Pons (tissue), 1 donor: ENCODE measurements at places on chromosomes 12 and 14.

- DNase-seq = no peak
These were observed 408.9 kb downstream of the NAV3 start for GRCh38 chr12:78239544-78239943.

DNA sequence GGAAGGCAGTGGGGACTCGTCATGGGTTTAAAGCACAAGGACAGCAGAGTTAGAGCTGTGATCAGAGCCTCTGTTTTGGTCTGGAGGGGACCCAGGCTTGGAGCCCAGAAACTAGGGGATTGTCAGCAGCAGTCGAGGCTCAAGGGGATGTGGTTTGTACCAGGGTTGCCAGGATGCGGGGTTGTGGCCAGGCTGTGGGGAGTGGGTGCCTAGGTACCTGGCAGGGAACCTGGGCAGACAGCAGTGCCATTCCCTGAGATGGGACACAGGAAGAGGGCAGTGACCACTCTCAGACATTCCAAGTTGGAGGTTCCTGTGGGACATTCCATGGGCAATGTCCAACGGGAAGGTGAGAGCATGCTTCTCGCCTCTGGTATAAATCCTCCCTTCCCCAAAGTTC lies 222.3 kb downstream of the SLC41A2 start:
- DNase-seq = no peak

GRCh38 chr12:91980389-91980821 lies 165.2 kb downstream of the BTG1 start:
- DNase-seq = no peak

DNA sequence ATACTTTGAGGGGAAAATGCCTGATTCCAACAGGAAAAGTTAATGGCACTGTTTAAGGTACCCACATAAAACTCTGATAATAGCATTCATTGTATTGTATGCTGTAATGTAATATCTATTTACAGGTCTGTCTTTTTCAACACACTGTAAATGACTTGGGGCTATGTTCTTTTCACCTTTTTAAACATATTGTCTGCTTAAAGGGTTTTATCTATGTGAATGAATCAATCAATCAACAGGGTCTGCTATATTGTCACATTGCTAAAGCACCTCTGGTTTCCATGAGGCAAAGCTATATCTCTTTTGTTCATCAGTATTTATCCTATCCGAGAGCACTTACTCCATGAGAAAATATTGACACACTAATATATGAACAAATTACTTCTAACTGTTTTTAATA lies 288.0 kb downstream of the SLC6A15 start:
- DNase-seq = no peak

- DNase-seq = no peak
These were observed 31.1 kb downstream of the ZFYVE21 start for GRCh38 chr14:103746701-103747100.

- no peak for DNase-seq
These were observed 10.3 kb downstream of the RTL1 start for GRCh38 chr14:100893228-100893601.

DNA sequence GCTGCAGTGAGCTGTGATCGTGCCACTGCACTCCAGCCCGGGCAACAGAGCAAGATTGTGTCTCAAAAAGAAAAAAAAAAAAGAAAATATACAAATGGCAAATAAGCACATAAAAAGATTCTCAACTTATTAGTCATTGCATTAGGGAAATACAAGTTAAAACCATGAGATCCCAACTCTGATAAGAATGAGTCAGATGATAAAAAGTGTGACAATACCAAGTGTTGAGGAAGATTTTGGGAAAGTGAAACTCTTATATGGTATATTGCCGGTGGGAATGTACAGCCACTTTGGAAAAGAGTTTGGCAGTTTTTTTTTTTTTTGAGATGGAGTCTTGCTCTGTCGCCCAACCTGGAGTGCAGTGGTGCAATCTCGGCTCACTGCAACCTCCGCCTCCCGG lies 7.6 kb upstream of the PRPF40B start:
- no peak for DNase-seq

GRCh38 chr12:116694653-116695463 lies 43.0 kb downstream of the SPRING1 start:
- no peak for DNase-seq

- no peak for DNase-seq
These were observed 602 bp downstream of the APEX1 start for GRCh38 chr14:20455355-20456300.

- DNase-seq = peak; percentile 71
These were observed 12.0 kb downstream of the ADSS1 start for GRCh38 chr14:104735830-104736642.

- DNase-seq = no peak
These were observed 222.3 kb upstream of the NOS1 start for GRCh38 chr12:117583677-117584225.

DNA sequence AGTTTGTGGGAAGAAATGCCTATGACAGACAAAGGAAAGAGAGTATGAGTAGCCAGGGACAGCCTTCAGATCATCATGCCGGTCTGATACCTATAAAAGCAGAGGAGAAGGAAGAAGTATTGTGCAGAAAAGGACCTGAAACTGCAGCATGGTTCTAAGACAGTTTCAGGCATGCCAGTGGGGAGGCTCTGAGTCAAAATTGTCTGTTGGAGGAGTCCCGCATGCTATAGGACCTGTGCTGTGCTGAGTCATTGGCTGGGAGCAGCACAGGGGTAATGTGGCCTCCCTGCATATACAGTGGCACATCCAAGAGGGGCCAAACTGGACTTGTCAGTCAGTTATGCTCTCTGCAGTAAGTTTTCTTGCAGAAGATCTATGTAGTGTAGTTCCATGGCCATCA lies 40.7 kb downstream of the NEUROD4 start:
- DNase-seq = no peak

GRCh38 chr12:98745578-98746391 lies 100.7 kb downstream of the APAF1 start:
- DNase-seq = no peak

- no peak for DNase-seq
These were observed 110.0 kb upstream of the ARHGAP5 start for GRCh38 chr14:31966896-31967668.

GRCh38 chr12:117069101-117069797 lies 30.0 kb downstream of the TESC start:
- DNase-seq = no peak

DNA sequence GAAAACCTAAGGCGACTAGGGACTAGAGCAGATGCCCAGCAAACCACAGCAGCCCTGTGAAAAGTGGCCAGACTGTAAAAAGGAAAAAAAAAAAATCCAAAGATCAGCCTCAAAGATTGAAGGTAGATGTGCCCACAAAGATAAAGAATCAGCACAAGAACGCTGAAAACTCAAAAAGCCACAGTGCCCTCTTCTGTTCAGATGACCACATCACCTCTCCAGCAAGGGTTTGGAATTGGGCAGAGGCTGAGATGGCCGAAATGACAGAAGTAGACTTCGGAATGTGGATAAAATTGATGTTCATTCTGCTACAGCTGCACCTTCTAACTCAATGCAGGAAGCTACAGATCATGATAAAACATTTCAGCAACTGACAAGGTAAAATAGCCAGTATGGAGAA lies 154.4 kb downstream of the GPHN start:
- DNase-seq = no peak

DNA sequence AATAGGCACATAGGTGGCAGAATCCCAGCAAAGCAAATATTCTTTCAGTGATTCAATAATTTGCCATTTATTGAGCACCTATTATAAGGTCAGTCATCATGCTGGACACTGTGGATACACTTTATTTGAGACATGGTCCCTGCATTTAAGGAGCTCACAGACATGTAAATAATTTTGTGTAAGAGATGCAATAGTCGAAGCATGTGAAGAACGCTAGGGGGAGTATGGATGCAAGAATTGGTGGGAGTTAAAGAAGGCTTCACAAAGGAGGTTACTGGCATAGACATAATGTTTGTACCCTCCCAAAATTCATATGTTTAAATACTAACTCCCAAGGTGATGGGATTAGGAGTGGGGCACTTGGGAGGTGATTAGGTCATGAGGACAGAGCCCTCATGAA lies 260.6 kb upstream of the GARIN6 start:
- DNase-seq = no peak

DNA sequence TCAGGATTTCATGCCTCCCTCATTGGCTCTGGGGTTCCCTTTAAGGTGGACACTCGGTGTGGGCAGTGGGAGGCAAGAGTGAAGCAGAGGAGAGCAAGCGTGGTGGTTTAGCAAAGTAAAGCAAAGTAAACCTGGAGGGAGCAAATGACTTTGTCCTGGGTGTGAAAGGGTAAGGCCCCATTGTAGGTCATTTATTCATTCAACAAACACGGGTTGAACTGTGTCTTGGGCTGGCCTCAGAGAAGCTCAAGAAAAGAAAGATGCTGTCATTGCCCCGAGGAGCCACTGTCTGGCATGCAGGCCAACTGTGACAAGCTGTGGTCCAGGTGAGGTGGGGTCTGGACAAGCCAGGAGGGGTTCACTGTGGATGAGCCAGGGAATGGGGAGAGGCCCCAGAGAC lies 68.9 kb upstream of the DLK1 start:
- DNase-seq = no peak

DNA sequence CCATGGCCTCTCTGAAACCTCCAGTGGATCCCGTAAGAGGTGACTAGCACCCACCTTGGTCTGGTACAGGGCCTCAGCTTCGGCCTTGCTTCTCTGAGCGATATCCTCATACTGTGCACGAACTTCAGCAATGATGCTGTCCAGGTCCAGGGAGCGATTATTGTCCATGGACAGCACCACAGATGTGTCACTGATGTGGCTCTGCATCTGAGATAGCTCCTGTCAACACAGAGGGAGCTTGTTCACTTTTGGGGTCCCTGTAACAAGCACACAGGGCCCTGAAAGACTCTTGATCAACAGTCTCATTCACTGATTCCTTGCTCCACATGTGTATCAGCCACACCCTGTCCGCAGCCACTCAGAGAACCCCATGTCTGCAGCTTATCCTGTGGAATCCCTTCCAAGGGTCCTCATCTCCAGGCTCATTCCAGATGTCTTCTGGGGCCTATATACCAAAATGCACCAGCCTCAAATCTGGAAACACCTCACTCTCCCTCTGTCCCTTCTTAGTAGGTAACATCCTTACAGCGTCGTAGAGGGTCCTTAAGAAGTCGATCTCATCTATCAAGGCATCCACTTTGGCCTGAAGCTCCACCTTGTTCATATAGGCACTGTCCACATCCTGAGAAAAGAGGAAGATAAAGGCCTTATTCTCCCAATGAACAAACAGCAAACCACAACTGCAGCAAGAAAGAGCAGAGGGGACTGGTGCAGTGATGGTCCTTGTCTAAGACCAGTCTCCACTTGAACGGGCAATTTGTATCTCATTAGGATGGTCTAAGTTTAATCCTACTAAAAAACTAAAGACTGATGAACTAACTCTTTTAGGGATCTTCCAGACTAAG lies 3.5 kb downstream of the KRT3 start:
- DNase-seq = no peak

DNA sequence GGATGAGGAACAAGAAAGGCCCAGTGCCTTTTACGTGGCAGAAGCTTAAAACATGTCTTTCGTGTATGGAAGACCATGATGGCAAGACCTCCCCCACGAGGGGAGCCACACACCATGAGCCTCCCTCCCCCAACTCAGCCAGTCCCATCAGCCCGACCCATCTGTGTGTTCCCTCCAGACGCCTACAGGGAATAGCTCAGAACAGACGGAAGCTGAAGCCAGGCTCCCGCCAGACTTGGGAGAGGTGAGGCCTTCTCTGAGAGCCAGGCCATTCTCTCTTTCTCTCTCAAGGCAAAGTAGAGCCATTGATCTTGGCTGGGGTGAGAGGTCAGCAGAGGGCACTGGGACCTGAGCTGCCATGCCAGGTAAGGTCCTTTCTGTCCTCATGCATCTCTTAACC lies 9.5 kb downstream of the REM2 start:
- no peak for DNase-seq

DNA sequence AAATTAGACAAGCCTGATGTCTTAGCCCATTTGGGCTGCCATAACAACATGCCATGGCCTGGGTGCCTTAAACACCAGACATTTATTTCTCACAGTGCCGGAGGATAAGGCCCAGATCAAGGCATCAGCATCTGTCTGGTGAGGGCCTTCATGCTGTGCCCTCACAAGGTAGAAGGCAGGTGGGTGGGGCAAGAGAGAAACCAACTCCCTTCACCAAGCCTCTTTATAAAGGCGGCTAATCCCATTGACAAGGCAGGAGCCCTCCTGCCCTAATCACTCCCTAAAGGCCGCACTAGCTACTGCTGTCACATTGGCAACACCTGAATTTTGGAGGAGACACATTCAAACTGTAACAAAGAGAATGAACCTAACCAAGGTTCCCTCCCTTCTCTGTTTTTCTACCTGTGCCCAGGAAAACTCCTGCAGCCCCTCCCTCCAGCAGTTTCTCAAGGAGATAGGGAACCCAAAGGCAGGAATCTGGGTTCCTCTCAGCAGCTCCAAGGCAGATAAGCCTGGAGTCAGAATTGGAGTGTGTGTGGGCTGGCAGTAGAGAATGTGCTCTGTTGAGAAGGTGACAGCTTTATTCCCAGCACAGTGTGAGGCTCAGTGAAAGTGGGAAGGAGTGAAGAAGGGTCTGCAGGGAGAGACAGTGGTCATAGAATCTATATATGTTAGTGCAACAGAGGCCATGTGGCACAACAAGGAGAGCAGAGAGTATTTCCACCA lies 21.7 kb upstream of the GPATCH2L start:
- DNase-seq = no peak

GRCh38 chr14:95569440-95569839 lies 34.6 kb downstream of the GLRX5 start:
- DNase-seq = no peak

DNA sequence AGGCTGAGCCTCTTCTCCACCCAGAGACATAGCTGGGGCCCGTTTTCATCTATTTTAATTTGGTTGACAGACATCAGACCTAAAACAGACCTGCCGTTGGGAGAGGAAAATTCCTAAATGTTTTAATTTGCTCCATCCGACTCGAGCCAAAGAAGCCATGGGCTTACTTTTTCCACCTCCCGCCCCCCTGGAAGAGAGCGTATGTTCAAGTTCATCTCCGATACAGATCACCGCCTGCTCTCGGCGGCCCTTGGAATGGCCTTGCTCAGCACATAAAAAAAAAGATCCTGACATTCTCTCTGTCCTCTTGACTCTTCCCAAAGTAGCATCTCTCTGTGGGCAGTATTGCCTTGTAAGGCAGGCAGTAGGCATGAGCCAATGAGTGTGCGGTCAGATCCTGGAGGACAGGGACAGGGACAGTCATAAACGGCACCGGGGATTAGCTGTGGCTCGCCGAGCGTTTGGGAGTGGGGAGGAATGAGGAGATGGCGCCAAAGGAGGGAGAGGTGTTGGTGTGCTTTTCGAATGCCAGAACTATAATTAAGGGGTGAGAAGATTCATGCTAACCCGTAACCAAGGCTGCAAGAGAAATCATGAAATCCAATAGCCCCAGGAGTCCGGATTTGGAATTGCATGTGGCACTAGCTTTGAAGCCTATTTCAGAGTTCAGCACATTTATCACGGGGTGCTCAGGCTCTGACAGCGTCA lies 47.9 kb upstream of the MEG3 start:
- DNase-seq = no peak

GRCh38 chr12:44314007-44314500 lies 478.2 kb downstream of the TMEM117 start:
- no peak for DNase-seq

GRCh38 chr12:89153341-89153740 lies 199.0 kb downstream of the DUSP6 start:
- DNase-seq = peak; percentile 35

GRCh38 chr12:45435945-45436710 lies 220.2 kb downstream of the ANO6 start:
- peak; percentile 77 for DNase-seq

- no peak for DNase-seq
These were observed 47.1 kb downstream of the SEC23A start for GRCh38 chr14:39055786-39056474.

GRCh38 chr12:124582108-124582424 lies 14.7 kb upstream of the NCOR2 start:
- DNase-seq = peak; percentile 17
